Inflammatory macrophage treated with lipopolysaccharide for 1 hour (primary cell): ENCODE measurements at places on chromosomes 16 and 17.
A peak's percentile ranks its signal among the peaks of the same experiment; 100 is the strongest.

GRCh38 chr16:25155553-25156460 lies 44.3 kb downstream of the LCMT1 start:
- no peak for DNase-seq

DNA sequence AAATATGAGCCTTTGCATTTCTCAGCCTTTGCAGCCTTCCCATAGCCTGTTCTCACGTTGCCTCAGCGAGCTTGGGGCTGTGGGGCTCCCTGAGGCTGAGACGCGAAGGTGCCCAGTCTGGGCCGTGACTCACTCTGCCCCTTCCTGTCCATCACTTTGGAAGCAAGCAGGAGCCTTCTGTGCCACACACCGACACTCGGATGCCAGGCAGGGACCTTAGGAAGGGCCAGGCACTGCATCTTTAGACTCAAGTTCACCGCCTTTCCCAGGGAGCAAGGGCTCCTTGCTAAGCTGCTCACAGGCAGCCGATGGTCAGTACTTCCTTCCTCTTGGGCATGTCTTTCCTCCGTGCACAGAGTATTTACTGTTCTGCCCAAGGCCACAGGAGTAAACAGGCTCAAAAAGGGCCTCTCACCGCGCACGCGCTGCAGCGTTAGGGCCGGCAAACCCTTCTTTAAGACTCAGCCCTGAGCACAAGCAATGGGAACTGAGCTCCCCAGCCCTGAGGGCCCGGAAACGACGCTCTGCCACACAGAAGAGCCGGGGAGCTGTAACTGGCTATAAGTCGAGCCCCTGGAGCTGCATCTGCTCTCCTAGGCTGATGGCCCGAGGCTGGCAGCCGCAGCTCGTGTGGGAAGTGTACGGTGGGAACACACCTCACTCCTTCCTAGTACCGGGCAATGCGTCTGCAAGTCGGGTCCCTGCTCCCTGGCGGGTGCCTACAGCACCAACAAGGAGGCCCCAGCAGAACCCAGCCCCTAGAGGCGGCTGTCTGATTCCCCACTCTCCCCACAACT lies 7.2 kb downstream of the TIMM22 start:
- no peak for DNase-seq

- peak; percentile 38 for DNase-seq
These were observed 9.5 kb upstream of the GUCY2D start for GRCh38 chr17:7992924-7993323.

- DNase-seq = no peak
These were observed 3.1 kb upstream of the SPACA3 start for GRCh38 chr17:32988481-32989101.

DNA sequence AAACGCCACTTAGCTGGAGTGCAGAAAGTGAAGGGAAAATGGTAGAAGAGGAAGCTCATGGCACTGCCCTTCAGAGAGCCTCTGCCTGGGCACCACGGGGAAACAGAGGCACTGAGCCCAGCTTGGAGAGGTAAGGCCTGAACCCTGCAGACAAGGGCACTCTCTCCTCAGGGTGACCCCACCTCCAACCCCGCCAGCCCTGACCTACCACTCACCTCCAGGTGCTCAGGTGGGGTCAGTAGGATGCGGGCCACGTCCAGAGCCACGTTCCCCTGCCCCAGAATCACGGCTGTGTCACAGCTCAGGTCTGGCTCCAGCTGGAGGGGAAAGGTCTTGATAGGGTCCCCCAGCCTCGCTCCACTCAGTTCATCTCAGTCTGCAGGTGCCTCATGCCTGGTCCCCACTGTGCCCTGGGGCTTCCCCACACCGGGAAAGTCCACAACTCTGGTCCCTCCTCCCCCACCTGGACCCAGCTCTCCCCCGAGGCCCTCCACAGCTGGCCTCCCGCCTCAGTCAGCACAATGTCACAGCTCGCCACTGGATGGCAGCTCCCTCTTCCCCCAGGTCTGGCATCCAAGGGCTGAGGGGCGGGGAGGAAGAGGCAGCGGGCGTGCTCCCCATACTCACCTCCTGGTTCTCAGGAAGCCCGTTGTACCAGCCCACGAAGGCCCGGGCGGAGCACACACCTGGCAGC lies 6.0 kb upstream of the GRIN2C start:
- DNase-seq = no peak

GRCh38 chr17:38777641-38778250 lies 21.6 kb downstream of the PIP4K2B start:
- no peak for DNase-seq

DNA sequence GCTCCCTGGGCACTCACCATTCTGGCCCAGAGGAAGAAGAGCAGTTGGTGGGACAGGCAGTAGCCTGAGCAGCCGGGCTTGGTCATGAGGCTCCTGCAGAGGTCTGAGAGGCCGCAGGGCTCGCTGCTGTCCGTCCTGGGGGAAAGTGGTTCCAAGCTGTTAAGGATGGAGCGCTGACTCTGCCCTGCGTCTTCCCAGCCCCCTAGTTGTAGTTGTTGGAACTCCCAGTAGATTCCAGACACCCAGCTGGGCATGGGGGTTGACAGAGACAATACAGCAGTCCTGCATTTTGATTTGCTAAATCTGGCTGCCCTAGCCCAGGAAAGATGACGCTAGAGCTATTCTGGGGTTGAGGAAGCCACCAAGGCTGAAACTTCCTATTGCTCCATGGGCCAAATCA lies 7.3 kb downstream of the C16orf89 start:
- peak; percentile 35 for DNase-seq

- DNase-seq = peak; percentile 17
These were observed at the start of gene HSF5 for GRCh38 chr17:58487589-58488427. TSS of gene HSF5 (minus strand) at chr17:58488408. CDS start at chr17:58488274, 134 bp downstream.

DNA sequence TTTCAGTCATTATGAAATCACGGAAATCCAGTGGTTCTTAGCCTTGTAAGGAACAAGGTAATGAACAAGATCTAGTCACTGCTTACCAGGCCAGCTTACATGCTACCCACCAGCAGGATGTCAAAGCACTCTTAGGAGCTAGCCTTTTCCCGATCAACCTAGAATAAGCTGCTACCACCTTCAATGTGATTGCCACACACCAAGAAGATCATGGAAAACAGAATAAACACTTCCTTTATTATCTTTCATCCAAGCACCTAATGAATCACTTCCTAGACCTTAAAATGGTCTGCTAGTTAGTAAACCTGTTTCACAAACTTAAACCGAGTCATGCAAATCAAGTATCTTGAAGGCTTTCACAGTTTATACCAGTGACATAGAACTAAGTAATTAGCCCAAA lies 5.0 kb downstream of the BBS2 start:
- DNase-seq = no peak

- DNase-seq = no peak
These were observed 25.0 kb downstream of the FAM20A start for GRCh38 chr17:68576137-68576536.

DNA sequence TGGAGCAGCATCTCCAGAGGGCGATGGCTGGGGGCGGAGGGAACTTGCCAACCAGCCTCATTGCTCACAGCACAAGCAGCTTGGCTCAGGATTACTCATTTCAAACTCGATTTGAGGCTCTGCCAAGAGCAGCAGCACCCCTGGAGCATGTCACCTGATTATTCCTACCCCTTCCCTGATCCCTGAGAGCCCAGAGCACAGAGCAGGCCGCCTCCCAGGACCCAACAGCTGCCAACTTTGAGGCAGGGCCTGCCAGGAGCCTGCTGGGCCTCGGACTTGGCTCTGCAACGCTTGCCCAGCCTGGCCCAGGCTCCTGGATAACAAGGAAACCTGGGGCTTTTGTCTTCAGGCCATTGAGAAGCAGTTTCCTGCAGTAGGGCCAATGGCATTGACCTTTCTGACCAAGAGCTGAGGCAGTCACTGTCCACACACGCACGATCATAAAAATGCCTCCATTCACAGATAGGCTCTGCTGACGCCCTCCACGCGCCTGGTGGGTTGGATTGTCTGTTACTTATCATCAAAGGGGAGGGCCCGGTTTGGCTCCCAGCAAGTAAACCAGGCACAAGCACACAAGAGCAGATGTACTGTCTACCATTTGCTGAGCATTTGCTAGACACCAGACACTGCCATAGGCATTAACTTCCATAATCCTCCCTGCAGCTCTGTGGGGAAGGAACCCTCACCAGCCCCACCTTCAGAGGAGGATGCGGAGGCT lies 406.6 kb upstream of the EEF2KMT start:
- no peak for DNase-seq

- no peak for DNase-seq
These were observed 1.2 kb downstream of the GALK1 start for GRCh38 chr17:75763613-75764416.

- DNase-seq = no peak
These were observed 9.2 kb downstream of the RND2 start for GRCh38 chr17:43033948-43034881.

DNA sequence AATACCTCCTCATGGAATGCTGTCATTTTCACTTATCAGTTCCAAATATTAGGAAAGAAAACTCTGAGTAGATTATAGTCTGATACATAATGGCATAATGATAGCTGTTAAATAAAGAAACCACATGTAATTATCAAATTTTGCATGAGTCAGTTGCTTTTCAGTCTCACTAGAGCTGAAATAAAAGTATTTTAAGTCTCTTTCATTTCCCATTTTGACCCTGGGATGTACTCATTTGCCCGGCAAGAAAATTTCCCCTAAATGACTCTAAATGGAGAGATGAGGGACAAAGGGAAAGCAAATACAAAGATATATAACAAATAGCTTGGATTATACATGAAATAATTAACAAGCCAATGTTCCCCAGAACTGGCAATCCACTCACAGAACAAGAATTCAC lies 47.9 kb upstream of the CPHXL start:
- no peak for DNase-seq

GRCh38 chr17:38728290-38728831 lies 1.8 kb upstream of the CISD3 start:
- peak; percentile 48 for DNase-seq

GRCh38 chr16:51287121-51287755 lies 136.2 kb upstream of the SALL1 start:
- DNase-seq = no peak

DNA sequence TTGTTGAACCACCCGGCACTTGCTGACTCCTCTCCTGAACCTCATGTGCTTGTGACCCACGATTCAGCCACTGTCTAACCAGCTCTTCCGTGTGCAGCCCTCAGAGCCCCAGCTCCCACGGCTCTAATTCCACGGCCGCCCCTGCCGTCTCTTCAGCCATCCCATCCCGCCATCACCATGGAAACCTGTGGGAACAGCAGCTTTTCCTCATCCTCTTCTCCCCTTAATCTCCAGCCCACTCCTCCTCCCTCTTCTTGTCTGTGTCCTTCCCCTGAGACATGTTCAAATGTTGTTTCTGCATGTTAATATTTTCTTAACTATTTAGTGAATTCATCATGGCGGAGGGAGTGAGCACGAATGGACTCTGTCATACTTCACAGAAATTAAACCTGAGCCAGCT lies 285.2 kb downstream of the CDH13 start:
- no peak for DNase-seq

GRCh38 chr16:5944971-5945370 lies 847.4 kb upstream of the EEF2KMT start:
- DNase-seq = no peak

- peak; percentile 73 for DNase-seq
These were observed 3.1 kb downstream of the CDC6 start for GRCh38 chr17:40290629-40291280.
